ENCODE measurements at places on chromosomes 3 and 15.

GRCh38 chr15:98737159-98737558, 88.8 kb downstream of the IGF1R start:
- DNase-seq, result no peak

DNA sequence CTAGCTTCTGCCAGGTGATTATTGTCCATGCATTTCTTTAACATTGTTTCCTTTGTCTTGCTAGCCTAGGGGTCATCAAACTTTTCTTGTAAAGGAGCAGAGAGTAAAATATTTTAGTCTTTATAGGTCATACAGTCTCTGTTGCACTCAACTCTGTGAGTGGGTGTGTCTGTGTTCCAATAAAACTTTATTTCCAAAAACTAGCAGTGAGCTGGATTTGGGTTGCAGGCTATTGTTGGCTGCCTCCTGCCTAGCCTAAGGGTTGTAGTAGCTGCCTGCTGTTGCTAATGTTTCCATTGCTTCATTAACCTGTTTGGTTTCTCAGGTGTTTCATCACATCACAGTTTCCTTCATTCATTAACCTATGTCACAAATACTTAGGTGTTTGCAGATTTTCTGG, 64.0 kb upstream of the DCP1A start:
- no peak for DNase-seq

- DNase-seq, result no peak
These were observed 14.0 kb downstream of the TMEM158 start for GRCh38 chr3:45212095-45212468.

GRCh38 chr15:90987561-90988141, 6.7 kb downstream of the PRC1 start:
- DNase-seq, result no peak

DNA sequence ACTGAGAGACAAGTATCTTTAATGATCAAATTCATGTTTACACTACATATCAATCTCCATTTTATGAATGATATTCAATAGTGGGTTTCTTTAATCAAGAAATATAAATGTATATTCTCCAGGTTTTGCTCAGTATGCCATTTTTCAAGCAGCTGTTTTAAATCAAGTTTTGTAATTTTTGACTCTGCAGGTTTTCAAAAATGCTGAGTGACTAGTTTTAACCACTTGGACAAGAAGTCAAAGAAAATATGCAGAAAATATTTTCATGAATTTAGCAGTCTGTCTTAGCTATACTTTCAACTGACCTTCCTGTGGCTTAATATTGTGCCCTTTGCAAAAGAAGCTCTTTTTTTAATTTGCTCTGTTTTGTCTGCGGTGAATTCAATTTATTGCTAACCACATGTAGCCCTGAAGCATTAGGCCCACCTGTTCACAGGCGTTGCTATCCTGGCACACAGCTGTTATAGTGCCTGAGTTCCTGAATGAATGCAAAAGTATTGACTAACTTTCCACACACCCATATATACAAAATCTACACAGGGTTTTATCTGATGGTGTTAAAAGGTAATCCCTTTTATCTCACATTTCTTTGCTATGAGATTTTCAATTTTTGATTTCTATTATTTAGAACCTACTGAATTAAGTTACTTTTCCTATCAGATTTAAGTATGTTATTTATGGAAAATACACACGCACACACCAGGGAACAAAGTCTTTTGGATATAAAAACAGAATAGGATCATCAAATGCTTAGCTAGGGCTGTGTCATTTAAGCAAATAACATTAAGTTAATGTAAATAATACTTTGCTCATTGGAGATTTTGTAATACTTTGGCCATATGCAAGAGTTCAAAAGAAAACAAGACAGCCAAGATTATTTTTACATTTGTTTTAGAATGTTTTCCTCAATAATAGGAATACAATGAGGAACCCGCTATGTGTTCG, 1166.1 kb upstream of the GBE1 start:
- no peak for DNase-seq

- no peak for DNase-seq
These were observed 185.1 kb upstream of the SNTN start for GRCh38 chr3:63467392-63467791.

GRCh38 chr3:27213450-27213849, 155.7 kb downstream of the NEK10 start:
- DNase-seq, result no peak

Data from BJ (cell line).